ENCODE measurements at places on chromosomes 5 and 9. TPM values are rescaled to one million over a fixed set of nuclear protein-coding genes. Genes with fewer than 3 reads are reported as not detected.

GRCh38 chr5:141822144-141822543 is 56.1 kb downstream of the PCDH1 start:
- DNase-seq: no peak

GRCh38 chr5:11507156-11507910 is 396.9 kb downstream of the CTNND2 start:
- DNase-seq: no peak

GRCh38 chr5:135395451-135395850 is 3.6 kb downstream of the MACROH2A1 start:
- DNase-seq: no peak

DNA sequence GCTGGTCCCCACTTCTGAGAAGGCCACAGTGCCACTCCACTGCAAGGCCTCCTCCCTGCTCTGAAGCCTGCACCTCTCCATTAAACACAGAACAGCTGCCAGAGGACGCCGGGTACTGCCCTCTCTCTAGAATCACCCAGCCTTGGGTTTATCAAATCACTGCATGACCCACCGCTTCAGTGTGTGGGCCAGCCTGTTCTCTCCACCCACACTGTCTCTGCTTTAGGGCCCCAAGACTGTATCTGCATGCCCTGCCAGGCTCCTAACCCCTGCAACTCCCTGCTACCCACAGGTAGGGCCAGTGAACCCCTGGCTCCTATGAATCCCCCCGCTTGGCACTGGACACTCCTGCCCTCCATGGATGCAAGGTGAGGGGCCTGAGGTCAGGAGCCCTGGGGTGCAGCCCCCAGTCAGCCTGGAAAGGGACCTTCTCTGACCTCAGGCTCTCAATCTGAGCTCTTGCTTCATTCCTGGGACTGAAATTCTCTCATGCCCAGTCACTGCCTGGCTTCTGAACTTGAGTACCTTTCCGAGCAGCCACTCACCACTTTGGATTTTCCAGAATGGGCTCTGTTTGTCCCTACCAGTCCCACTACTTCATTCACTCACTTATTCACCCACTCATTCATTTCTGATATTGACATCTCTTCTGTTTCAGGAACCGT is 206.3 kb downstream of the GABBR2 start:
- DNase-seq: no peak

- DNase-seq: no peak
Measured at GRCh38 chr9:107548298-107549142, 59.0 kb upstream of the KLF4 start.

- DNase-seq: peak; percentile 61
Measured at GRCh38 chr5:171673328-171673727, 112.3 kb upstream of the SMIM23 start.

- DNase-seq: peak; percentile 49
Measured at GRCh38 chr9:98860871-98861293, 53.4 kb downstream of the GALNT12 start.

The CCDC180 gene
- polyA plus RNA-seq: 1.2 TPM

The HAND1 gene
- polyA plus RNA-seq: 2.6 TPM

- peak; percentile 25 for DNase-seq
Measured at GRCh38 chr9:37574241-37574721, 1.9 kb downstream of the FBXO10 start.

GRCh38 chr5:135185481-135186065 is 151.5 kb upstream of the PITX1 start:
- no peak for DNase-seq

The CAVIN4 gene
- 0.54 TPM for polyA plus RNA-seq

DNA sequence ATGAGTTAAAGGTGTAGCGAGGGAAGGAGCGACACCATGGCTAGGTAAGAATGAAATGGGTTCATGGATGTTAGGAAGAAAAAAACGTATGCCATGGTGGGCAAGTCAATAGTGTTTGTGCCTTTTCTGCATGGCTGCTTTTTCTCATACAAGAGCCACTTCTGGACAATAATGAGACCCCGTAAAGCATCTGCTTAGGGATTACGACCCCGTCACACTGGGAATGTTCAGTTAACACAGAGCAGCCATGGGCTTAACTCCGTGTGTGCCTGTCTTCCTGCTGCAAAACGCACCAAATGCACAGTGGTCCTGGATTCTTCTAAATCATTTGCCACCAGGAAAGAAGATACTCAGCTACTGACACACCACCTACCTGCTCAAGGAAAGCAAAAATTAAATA is 81.8 kb downstream of the NFIB start:
- DNase-seq: no peak

The PCDHGA5 gene
- polyA plus RNA-seq: 0.57 TPM

The PTGES gene
- 3.2 TPM for polyA plus RNA-seq

GRCh38 chr9:3398232-3398648 is 127.6 kb downstream of the RFX3 start:
- no peak for DNase-seq

The RNF208 gene
- polyA plus RNA-seq: 2.7 TPM

The INSL4 gene
- polyA plus RNA-seq: not detected

The CARTPT gene
- polyA plus RNA-seq: not detected

GRCh38 chr5:7642029-7642428 is 208.9 kb downstream of the CFAP90 start:
- no peak for DNase-seq

The FAT2 gene
- not detected for polyA plus RNA-seq

The FOXD4L5 gene
- polyA plus RNA-seq: 0.05 TPM

DNA sequence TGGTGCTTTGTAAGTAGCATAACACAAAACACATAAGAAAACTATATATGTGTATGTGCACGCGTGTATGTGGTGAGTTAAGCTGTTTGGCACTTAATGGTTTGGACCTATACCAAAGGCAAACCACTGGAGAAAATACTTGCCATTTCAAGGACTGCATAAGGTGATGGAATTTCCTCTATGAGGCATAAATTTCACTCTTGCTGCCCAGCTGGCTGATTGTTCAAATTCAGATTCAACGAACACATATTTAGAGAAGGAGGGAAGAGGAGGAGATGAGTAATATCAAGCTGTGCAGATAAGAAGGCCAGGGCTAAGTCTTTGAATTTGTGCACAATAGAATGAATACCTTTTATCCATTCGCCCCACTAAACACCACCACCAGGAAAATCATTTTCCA is 470.6 kb upstream of the MPDZ start:
- DNase-seq: no peak

- DNase-seq: no peak
Measured at GRCh38 chr5:1158647-1159340, 42.6 kb upstream of the SLC6A19 start.

The RCL1 gene
- 18.6 TPM for polyA plus RNA-seq

GRCh38 chr9:75365196-75365595 is 276.9 kb downstream of the OSTF1 start:
- no peak for DNase-seq

- DNase-seq: peak; percentile 76
Measured at GRCh38 chr5:15737036-15737821, 237.2 kb downstream of the FBXL7 start.

The OBP2B gene
- polyA plus RNA-seq: not detected

GRCh38 chr5:145292278-145292677 is 542.9 kb downstream of the PRELID2 start:
- DNase-seq: no peak

DNA sequence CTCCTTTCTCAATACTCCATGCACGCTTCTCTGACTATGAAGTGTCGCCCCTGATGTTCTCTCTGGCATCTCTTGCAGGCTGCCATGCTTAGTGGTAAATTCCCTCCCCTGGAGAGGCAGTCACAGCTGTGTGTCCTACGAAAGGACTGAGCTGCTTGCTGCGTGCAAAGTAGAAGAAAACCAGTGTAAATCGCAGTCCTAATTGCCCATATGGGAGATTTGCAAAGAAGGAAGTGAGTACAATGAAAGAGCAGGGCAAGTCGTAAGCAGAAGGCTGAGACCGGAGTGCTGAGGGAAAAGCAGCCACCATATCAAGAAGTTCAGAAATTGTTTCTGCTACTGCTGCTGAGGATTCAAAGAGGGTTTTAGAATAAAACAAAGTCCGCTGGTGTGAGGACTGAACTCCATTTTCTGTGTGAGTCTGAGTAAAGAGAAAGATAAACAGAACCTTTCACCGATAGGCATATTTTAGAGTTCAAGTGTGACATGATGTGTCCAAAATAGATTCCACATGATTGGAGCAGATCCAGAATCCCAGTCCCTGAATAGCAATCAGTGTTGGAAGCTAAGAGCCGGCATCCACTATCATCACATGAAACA is 507.8 kb upstream of the MPDZ start:
- DNase-seq: no peak

GRCh38 chr5:95446560-95447221 is 55.5 kb downstream of the FAM81B start:
- no peak for DNase-seq

- no peak for DNase-seq
Measured at GRCh38 chr5:150788977-150789376, 10.4 kb downstream of the SMIM3 start.

The CDH9 gene
- polyA plus RNA-seq: not detected

- DNase-seq: no peak
Measured at GRCh38 chr9:88837731-88838130, 153.5 kb upstream of the S1PR3 start.

DNA sequence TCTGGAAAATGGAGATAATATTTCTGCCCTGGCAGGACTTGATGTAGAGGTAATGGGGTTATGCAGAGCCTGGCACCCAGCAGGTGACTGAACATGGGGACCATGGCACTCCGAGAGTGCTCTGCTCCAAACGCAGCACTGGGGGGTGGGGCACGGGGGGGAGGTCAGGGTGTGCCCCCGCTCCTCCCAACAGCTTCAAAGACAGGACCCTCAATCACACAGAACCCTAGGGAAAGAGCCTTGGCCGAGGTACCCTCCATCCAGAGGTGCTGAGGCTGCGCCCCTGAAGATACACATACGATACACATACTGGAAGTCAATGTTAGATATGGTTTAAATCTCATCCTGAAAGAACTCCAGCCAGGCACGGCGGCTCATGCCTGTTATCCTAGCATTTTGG is 26.6 kb upstream of the CEP72 start:
- no peak for DNase-seq

Data from SK-N-SH (cell line).